ENCODE measurements at places on chromosomes 5 and 9.

DNA sequence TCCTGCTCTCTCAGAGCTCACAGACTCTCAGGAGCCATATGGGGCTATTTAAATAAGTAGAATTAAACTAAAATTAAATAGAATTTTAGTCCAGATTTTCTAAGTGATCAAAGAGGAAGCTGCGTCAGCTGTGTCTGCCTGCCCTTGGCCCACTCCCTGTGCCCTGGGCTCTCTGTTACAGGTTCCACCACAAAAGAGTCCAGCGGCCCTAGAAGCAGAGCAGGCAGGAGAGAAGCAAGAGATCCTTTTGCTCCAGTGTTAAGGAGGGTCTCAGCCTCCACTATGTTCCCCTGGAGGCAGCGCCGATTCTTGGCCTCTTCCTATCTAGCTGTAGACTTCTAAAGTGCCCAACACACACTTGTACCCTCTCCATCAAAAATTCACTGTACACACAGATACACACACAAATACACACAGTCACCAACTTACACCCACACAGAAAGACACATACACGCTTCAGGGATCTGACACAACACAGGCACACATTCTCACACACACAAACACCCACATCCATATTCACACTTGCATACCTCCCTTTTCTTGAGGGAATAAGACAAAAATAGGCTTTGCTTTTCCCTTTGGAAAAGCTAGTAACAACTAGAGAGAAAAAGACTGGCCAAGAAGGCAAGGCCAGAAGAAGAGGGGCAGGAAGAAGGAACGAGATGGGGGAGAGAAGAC is 5.5 kb upstream of the TNIP1 start:
- DNase-seq = no peak

- DNase-seq = no peak
Measured at GRCh38 chr9:87436716-87437115, 61.0 kb upstream of the DAPK1 start.

- no peak for DNase-seq
Measured at GRCh38 chr5:62273687-62274086, 32.3 kb upstream of the KIF2A start.

DNA sequence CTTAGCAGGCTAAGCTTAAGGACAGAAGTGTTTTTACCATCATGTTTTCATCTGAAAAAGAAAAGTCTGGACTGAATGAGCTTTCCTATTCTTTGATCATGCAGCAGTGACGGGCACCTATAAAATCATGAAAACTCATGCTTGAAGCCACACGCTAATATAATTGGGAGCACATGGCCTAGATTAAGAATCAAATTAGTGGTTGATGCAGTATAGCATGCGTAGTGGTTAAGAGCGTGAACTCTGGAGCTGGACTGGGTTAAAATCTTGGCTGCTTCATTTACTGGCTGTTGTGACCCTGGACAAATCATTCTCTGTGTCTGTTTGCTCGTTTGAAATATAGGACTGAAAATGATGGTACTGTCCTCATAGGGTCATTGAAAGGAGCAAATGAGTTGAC is 49.9 kb upstream of the IL13 start:
- DNase-seq = no peak

DNA sequence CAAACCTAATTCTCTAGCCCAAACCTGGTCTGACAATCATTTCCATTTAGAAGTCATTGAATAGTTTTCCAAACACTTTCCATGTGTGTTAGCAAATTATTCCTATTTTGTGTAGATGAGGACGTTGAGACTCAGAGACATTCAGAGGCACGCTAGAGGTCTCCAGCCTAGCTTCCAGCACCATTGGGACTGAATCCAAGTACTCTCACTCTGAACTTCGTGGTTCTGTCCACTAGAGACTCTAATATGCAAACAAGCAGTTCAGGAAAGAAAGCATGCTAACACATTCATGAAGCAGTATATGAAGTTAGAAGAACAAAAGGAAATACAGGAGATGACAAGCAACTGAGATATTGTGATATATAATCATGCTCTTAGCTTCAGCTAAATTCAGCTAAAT is 354.8 kb downstream of the NTRK2 start:
- no peak for DNase-seq

GRCh38 chr9:36797471-36798220 is 225.0 kb downstream of the MELK start:
- DNase-seq = no peak

- no peak for DNase-seq
Measured at GRCh38 chr5:33310451-33310850, 130.3 kb upstream of the TARS1 start.

DNA sequence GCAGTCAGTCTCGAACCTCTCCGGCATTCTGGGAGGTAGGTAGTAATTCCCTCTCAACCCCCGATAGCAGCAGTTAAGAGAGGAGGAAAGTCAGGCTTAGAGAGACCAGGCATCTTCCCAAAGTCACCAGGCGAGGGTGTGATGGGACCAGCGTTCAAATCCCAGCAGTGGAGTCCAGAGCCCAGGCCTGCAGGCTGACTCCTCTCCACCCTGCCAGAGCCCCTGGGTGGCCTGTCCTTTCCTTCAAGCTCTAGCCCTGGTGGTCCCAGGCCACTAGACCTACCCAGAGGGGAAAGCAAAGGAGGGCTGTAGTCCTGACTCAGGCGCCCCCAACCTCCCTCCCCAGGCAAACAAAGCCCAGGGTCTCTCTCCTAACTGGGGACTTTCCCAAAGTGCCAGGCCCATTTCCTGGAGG is 4.2 kb upstream of the NR5A1 start:
- no peak for DNase-seq

- no peak for DNase-seq
Measured at GRCh38 chr5:2899311-2899710, 147.8 kb upstream of the IRX2 start.

Data from Panc1 (cell line).